Gastrocnemius medialis (tissue), 4 donors: ENCODE measurements at places on chromosomes 3 and 15. TPM values are rescaled to one million over a fixed set of nuclear protein-coding genes. Genes with fewer than 3 reads are reported as not detected.

- no peak overlapping the region for H3K4me3 ChIP-seq
- no peaks in the 10 kb centered on the region for H3K27me3 ChIP-seq
- H3K36me3 ChIP-seq = no peaks in the 10 kb centered on the region
- no peak overlapping the region for H3K27ac ChIP-seq
Observed at GRCh38 chr3:44803298-44803697, 41.7 kb downstream of the KIF15 start.

GRCh38 chr3:67561667-67562394 is 92.6 kb downstream of the SUCLG2 start:
- no peak for DNase-seq
- H3K36me3 ChIP-seq = no peaks in the 10 kb centered on the region
- no peak overlapping the region for H3K27ac ChIP-seq
- H3K4me1 ChIP-seq = peaks cover 5% of the 10 kb centered on the region
- H3K27me3 ChIP-seq = no peaks in the 10 kb centered on the region

GRCh38 chr3:156472684-156473083 is 82.2 kb downstream of the SSR3 start:
- H3K4me3 ChIP-seq = no peak overlapping the region
- no peaks in the 10 kb centered on the region for H3K27me3 ChIP-seq
- H3K27ac ChIP-seq = no peak overlapping the region
- H3K36me3 ChIP-seq = no peaks in the 10 kb centered on the region
- DNase-seq = no peak
- no peaks in the 10 kb centered on the region for H3K4me1 ChIP-seq

GRCh38 chr3:142642956-142643355 is 46.8 kb downstream of the PLS1 start:
- no peak for DNase-seq
- H3K27ac ChIP-seq = no peak overlapping the region
- no peaks in the 10 kb centered on the region for H3K4me1 ChIP-seq
- H3K27me3 ChIP-seq = no peaks in the 10 kb centered on the region
- H3K4me3 ChIP-seq = no peak overlapping the region
- H3K36me3 ChIP-seq = no peaks in the 10 kb centered on the region

GRCh38 chr15:90419738-90420406 is 31.8 kb downstream of the IQGAP1 start:
- no peak overlapping the region for H3K4me3 ChIP-seq
- peaks cover 75% of the 10 kb centered on the region for H3K4me1 ChIP-seq
- no peaks in the 10 kb centered on the region for H3K27me3 ChIP-seq
- no peaks in the 10 kb centered on the region for H3K36me3 ChIP-seq
- peak; percentile 64 for DNase-seq

GRCh38 chr3:97959872-97960271 is 12.4 kb downstream of the RIOX2 start:
- peaks cover 46% of the 10 kb centered on the region for H3K4me1 ChIP-seq
- H3K27ac ChIP-seq = no peak overlapping the region
- no peak overlapping the region for H3K4me3 ChIP-seq
- no peak for DNase-seq
- no peaks in the 10 kb centered on the region for H3K36me3 ChIP-seq

RASGRF1 gene
- total RNA-seq = not detected

GRCh38 chr3:185421577-185422232 is 58.8 kb downstream of the MAP3K13 start:
- no peak for DNase-seq
- H3K27ac ChIP-seq = no peak overlapping the region
- H3K4me3 ChIP-seq = no peak overlapping the region
- no peaks in the 10 kb centered on the region for H3K36me3 ChIP-seq
- H3K4me1 ChIP-seq = peaks cover 4% of the 10 kb centered on the region

DNA sequence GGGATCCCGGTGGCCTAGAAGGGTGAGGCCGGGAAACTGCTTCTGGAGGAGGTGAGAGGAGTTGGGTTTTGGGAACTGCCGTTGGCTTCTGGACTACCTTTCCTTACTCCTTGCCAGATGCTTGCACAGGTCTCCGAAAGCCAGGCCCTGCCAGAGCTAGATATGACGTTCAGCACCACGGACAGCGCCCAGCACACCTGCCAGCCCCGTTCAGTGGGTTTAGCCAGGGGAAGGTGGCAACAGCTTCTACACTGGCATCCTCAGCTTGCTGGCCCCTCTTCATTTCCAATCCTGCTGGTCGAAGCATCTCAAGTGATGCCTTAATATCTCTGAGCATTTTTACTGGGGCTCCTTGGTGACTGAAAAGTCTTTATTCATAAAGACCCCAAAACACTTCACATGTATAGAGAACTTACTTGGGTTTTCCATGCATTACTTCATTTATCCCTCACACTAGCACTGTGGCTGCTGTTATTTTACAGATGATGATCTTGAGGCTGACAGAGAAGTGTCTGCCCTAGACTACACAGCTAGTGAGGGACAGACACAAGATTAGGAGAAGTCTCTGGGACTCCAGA is 21.9 kb downstream of the HCN4 start:
- H3K4me3 ChIP-seq = no peak overlapping the region
- H3K27me3 ChIP-seq = no peaks in the 10 kb centered on the region
- no peaks in the 10 kb centered on the region for H3K4me1 ChIP-seq
- no peak for DNase-seq
- H3K36me3 ChIP-seq = no peaks in the 10 kb centered on the region

P2RY13 gene
- total RNA-seq = 0.12 TPM

CRTC3 gene
- 27.1 TPM for total RNA-seq

TPRG1 gene
- total RNA-seq = 3.1 TPM

ARL14 gene
- not detected for total RNA-seq

GRCh38 chr3:43423639-43424038 is 137.3 kb downstream of the SNRK start:
- peaks cover 43% of the 10 kb centered on the region for H3K4me1 ChIP-seq
- H3K4me3 ChIP-seq = no peak overlapping the region
- peak overlapping the region; percentile 81 for H3K27ac ChIP-seq
- H3K27me3 ChIP-seq = no peaks in the 10 kb centered on the region
- no peak for DNase-seq
- no peaks in the 10 kb centered on the region for H3K36me3 ChIP-seq

CYP1A2 gene
- total RNA-seq = not detected

DNA sequence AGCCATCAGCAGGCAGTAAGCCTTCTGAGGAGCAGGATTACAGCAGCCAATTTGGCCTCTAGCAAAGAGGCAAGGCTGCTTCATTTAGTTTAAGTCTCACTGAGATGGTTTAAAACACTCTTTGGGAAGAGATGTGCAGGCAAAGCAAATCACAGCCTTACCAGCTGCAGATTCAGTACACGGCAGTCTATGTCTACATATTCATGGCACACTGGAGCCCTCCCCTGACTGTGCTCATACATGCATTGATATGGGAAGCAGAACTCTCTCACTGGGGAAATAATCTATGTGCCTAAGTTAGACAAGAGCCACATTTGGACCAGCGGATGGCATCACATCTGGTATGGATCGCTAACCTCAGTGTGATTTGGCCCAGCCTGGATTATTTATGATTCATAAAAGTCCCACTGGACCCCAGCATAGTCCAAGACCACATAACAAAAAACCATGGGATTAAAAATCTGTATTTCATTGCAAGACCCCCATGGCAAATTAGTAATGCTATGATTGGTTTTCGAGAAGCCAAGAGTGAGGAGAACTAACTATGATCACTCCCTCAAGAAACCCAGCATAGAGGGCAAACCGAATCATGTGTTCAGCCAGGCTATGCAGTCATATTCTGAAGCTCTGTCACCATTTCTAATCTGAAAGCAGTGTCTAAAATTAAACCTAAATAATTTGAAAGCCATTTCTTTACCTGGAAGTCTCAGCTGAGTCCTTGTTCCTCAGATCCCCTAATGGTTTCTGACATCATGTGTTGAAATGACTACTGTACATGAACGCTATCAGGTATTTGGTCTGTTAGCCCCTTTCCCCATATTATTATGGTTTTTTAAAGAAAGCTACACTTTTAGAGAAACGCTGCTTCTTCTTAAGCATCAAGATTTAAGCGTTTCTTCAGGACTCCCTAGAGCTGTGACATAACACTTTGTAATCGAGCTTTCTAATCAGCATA is 1.2 kb downstream of the PRICKLE2 start:
- H3K4me1 ChIP-seq = peaks cover 47% of the 10 kb centered on the region
- no peaks in the 10 kb centered on the region for H3K36me3 ChIP-seq
- DNase-seq = no peak
- H3K27ac ChIP-seq = peak overlapping the region; percentile 73

DUOXA1 gene
- not detected for total RNA-seq

- DNase-seq = no peak
- no peak overlapping the region for H3K27ac ChIP-seq
- H3K27me3 ChIP-seq = no peaks in the 10 kb centered on the region
- no peak overlapping the region for H3K4me3 ChIP-seq
Observed at GRCh38 chr15:97072545-97072944, 742.0 kb downstream of the NR2F2 start.

DNA sequence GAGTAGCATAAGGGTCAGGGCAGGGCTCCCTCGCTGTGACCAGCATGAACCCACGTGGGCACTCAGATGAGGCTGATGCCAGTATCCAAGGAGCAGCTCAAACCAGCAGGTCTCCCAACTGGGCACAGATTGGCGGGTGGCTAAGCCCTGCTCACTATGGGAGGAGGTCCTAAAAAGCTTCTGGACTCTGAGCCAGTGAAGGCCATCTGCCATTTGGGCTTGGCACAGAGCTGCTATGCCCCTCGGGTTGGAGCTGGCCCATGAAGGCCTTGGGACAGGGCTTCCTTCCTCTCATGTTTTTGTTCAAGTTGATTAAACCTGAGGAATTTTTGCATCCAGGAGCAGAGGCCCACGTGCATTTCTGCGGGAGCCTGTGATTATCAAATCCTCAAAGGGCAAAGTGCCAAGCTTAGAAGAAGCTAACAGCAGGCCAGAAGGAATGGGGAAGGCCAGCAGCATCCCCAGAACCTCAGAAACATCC is 4.3 kb upstream of the STRA6 start:
- DNase-seq = no peak
- H3K27ac ChIP-seq = no peak overlapping the region
- no peaks in the 10 kb centered on the region for H3K36me3 ChIP-seq
- no peak overlapping the region for H3K4me3 ChIP-seq

- H3K4me1 ChIP-seq = peaks cover 11% of the 10 kb centered on the region
- DNase-seq = no peak
- peak overlapping the region; percentile 0 for H3K27ac ChIP-seq
- no peaks in the 10 kb centered on the region for H3K27me3 ChIP-seq
Observed at GRCh38 chr15:90138071-90138833, 36.0 kb upstream of the IDH2 start.

WNT5A gene
- 2.0 TPM for total RNA-seq

GRCh38 chr3:140545756-140546155 is 132.1 kb upstream of the TRIM42 start:
- no peak for DNase-seq
- no peak overlapping the region for H3K4me3 ChIP-seq
- H3K36me3 ChIP-seq = no peaks in the 10 kb centered on the region

DNA sequence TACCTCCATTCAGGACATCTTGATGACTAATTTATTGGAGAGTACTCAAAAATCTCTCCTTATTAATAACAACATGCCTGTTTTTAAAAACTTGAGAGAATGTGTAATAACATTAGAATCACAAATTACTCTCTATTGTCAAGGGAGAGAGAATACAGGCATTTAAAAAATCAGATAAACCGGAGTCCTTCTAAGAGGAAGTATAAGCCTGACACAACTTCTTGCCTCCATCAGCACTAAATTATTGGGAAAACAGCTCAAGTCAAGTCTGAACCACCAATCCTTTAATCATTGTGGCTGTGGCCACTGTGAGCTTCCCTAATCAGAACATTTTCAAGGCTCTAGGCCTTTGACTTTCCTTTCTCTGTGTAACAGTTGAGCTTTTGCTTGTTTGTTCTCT is 38.0 kb downstream of the SSR3 start:
- no peaks in the 10 kb centered on the region for H3K27me3 ChIP-seq
- H3K36me3 ChIP-seq = no peaks in the 10 kb centered on the region
- no peaks in the 10 kb centered on the region for H3K4me1 ChIP-seq
- H3K27ac ChIP-seq = no peak overlapping the region

GUCA1C gene
- total RNA-seq = not detected

- peaks cover 13% of the 10 kb centered on the region for H3K4me1 ChIP-seq
- no peak overlapping the region for H3K4me3 ChIP-seq
- H3K36me3 ChIP-seq = no peaks in the 10 kb centered on the region
- DNase-seq = no peak
- no peaks in the 10 kb centered on the region for H3K27me3 ChIP-seq
Observed at GRCh38 chr3:101979033-101979432, 129.7 kb downstream of the NFKBIZ start.

INKA1 gene
- total RNA-seq = not detected

DNA sequence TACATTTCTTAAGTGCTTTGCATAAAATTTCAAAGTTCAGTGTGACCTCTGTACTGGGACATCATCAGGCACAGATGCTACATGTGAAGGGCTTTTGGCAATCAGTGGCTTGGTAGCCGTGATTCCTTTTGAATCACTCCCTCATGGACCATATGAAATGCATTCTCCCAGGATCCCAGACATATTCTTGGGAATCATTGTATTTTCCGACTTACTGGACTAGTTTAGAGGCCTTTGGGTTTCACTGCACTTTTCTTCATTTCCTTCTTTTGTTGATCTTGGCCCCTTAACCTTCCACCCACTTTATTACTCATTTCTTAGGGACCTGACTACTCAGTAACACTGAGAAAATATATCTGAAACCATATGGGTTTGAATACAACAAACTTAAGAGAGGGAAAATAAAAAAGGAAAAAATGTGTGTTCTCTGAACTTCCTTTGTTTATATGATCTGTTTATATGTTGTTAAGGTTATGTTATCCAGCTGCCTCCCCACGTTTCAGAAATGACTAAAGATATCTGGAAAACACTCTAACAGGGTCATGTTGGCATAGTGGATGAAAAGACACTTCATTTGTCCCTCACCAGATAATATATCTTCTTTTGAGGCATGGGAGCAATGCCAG is 35.1 kb downstream of the HMG20A start:
- H3K27ac ChIP-seq = peak overlapping the region; percentile 2
- peaks cover 13% of the 10 kb centered on the region for H3K36me3 ChIP-seq
- H3K4me1 ChIP-seq = peaks cover 25% of the 10 kb centered on the region
- H3K27me3 ChIP-seq = no peaks in the 10 kb centered on the region
- H3K4me3 ChIP-seq = no peak overlapping the region
- no peak for DNase-seq

GRCh38 chr15:39892418-39892817 is 27.6 kb downstream of the GPR176 start:
- no peak overlapping the region for H3K4me3 ChIP-seq
- DNase-seq = no peak
- H3K27ac ChIP-seq = no peak overlapping the region
- H3K4me1 ChIP-seq = no peaks in the 10 kb centered on the region
- no peaks in the 10 kb centered on the region for H3K36me3 ChIP-seq

TLR9 gene
- total RNA-seq = not detected

- H3K27ac ChIP-seq = no peak overlapping the region
- H3K36me3 ChIP-seq = no peaks in the 10 kb centered on the region
- H3K4me3 ChIP-seq = no peak overlapping the region
- no peaks in the 10 kb centered on the region for H3K27me3 ChIP-seq
- no peak for DNase-seq
Observed at GRCh38 chr3:27888562-27888961, 166.4 kb upstream of the EOMES start.

DNA sequence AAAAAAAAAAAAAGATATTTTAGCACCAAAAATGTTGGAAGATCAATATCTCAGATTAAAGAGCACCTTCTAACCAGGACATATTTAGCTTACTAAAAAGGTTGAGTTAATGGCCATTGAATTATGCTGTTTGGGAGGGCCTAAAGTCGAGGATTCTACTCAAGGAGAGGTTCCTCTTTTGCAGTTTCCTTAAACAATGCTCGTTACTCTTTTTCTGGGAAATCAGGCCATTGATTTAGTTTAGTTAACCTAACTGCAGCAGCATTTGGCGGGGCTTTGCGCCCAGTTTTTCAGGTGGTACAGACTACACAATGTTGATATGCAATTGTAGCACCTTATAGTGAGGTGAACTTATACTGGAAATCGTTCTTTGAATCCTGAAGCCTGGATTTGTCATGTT is 6.8 kb downstream of the ABHD2 start:
- no peak overlapping the region for H3K4me3 ChIP-seq
- peaks cover 10% of the 10 kb centered on the region for H3K36me3 ChIP-seq
- peak overlapping the region; percentile 8 for H3K27ac ChIP-seq
- DNase-seq = no peak
- no peaks in the 10 kb centered on the region for H3K27me3 ChIP-seq
